ENCODE measurements at places on chromosomes 3 and 15. TPM values are rescaled to one million over a fixed set of nuclear protein-coding genes. Genes with fewer than 3 reads are reported as not detected.

Gene CSPG4
- 246 TPM for total RNA-seq

Gene ANKDD1A
- 14.4 TPM for total RNA-seq

Gene B3GNT5
- total RNA-seq: 14.4 TPM

Gene EPHA6
- 1.1 TPM for total RNA-seq
